ENCODE measurements at places on chromosomes 13 and 19.

GRCh38 chr19:54805665-54806515 is 2.5 kb downstream of the KIR2DL4 start:
- no peak for DNase-seq

DNA sequence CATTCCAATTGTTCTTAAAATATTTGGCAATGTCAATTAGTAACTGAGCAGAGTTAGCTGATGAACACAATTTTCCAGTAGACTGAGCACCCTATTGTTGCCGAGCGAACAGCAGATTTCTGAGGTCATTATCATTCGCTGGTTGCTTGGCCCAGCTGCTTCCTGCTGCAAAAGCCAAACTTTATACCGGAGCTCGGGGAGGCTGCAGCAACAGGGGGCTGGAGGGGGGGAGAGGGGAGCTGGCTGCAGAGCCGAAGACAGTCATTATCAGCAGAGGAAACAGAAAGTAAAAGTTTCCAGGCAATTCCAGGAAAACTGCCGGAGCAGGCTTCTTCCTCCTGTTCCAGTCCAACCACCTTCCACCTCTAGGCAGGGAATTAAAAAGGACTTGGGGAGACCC is 77.9 kb downstream of the ZNF536 start:
- DNase-seq, result no peak

- DNase-seq, result no peak
These were observed 6.2 kb downstream of the C2CD4C start for GRCh38 chr19:402786-403185.

GRCh38 chr19:39112338-39112890 is 13.2 kb upstream of the PAK4 start:
- no peak for DNase-seq

DNA sequence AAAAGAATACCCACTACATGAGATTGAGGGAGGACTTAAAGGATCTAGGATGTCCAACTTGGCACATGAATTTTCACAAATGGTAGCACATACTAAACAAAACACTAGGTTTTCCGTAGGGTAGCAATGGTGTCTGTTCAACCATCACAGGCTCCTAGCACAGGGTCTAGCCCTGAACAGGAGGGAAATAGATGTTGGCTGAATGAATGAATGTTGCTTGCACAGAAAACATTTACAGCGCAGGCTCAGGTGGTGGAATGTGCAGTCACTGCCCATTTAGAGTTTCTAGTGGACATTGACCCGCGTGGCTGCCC is 1.9 kb upstream of the MYCBP2 start:
- DNase-seq, result no peak

GRCh38 chr19:827710-828321 is at the start of gene AZU1:
Gene AZU1 (plus strand): TSS chr19:827837. CDS start chr19:827847, 10 bp downstream.
- DNase-seq, result no peak

DNA sequence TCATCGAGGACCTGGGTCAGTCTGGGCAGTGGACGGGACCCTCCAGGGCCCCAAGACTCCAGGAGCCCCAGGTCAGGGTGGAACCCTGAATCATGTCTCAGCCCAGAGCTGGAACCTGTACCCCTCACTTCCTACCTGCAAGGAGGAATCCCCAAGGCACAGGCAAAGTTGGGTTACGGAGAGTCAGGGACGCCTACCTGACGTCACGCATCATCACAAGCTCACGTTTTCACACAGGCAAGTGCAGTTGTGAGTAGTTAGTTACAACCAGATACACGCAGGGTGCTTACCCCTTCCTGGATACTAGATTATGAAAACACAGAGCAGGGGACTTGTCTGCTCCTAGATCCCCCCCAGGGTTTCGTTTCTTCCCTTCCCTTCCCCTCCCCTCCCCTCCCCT is 1.9 kb downstream of the RETN start:
- no peak for DNase-seq

GRCh38 chr19:43471091-43471490 is 5.7 kb upstream of the LYPD3 start:
- no peak for DNase-seq
